ENCODE measurements at places on chromosomes 1 and 21.

DNA sequence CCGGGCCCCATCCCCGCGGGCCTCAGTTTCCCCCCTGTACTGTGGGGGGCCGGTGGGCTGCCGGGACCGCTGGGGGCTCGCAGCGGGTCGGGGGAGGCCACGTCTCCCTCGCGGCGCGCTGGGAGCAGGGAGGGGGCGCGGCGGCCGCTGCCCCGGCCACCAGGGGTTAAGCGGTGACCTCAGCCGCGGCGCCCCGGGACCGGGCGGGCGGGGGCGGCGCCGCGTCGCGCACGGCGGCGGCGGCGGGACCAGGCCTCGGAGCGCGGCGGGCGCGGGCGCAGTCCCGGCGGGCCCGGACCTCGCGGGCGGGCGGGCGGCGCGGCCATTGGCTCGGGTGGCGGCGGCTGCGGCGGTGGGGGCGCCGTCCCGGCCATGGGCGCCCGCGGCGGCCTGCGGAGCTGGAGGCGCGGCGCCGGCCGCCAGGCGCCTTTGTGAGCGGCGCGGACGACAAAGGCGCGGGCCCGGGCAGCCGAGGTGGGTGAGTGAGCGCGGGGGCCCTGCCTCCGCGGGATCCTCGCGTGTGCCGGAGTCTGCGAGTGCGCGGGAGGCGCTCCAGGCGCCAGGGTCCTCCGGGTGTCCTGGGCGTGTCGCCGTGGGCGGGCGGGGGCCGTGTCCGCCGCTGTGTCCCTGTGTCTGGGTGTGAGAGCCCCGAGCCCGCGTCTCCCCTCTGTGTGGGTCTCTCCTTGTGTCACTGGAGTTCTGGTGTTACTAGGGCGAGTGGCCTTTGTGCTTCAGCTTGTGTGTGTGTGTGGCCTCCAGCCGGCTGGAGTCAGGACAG, at the start of gene ARHGEF10L:
Gene ARHGEF10L, plus strand, starts transcription at position 222 of the 778 bp plus-strand sequence. CDS start 40,898 bp downstream, outside the sequence.
- DNase-seq = peak; percentile 87

DNA sequence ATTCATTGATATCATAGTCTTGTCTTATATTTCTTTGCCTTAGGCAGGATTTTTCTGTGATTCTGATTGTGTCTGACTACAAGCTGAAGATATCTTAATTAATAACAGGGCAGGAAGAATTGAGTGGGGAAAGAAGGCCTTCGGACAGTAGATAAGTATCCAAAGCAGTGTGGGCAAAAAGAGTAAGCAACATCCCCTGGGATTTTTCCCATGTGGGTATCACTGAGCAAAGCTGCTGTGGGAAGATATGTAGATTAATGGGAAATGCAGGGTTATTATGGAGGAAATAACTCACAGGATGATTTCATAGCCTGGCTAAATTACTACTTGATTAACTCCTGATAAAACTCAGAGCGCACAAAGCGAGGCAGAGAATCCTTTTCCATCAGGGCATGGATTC, 55.7 kb downstream of the RGS5 start:
- no peak for DNase-seq

DNA sequence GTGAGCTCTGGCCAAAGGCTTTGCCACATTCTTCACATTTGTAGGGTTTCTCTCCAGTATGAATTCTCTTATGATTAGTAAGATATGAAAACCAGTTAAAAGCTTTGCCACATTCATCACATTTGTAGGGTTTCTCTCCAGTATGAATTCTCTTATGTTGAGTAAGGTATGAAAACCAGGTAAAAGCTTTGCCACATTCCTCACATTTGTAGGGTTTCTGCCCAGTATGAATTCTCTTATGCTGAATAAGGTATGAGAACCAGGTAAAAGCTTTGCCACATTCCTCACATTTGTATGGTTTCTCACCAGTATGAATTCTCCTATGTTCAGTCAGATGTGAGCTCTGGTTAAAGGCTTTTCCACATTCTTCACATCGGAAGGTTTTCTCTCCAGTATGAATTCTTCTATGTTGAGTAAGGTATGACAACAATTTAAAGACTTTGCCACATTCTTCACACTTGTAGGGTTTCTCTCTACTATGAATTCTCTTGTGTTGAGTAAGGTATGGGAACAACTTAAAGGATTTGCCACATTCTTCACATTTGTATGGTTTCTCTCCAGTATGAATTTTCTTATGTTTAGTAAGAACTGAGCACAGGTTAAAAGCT, 20.7 kb downstream of the ZNF695 start:
- no peak for DNase-seq

GRCh38 chr1:169109561-169110134, 3.2 kb downstream of the ATP1B1 start:
- peak; percentile 35 for DNase-seq

GRCh38 chr1:153292740-153293479, 19.8 kb downstream of the PGLYRP3 start:
- no peak for DNase-seq
